ENCODE measurements at places on chromosomes 4 and X.

GRCh38 chr4:41256131-41256739, 493 bp upstream of the UCHL1 start:
- no peak for DNase-seq

GRCh38 chrX:21616386-21616785, 41.7 kb downstream of the KLHL34 start:
- DNase-seq, result no peak

GRCh38 chr4:84167564-84167963, 331.5 kb downstream of the NKX6-1 start:
- DNase-seq, result no peak

- DNase-seq, result no peak
Measured at GRCh38 chr4:13523591-13524503, 20.5 kb downstream of the NKX3-2 start.

DNA sequence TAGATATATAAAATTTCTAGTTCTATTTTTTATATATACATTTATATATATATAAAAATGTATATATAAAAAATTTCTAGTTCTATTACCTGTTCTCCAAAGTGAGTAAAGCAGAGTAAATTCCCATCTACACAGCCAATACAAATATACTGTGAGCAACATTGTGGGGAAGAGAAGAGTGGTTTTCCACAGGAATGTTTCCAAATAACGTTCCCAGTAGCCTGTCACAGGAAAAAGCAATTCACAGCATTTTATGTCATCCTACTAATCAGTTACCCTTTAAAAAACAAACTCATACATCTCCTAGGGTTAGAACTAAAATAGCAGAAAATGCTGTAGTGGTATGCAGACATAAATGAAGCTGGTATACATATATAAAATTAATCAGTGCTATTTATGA, 44.5 kb downstream of the AASDH start:
- DNase-seq, result no peak
